Activated CD8-positive, alpha-beta memory T cell treated with anti-CD3 and anti-CD28 coated beads for 48 hours (primary cell): ENCODE measurements at places on chromosomes 11 and 22.

DNA sequence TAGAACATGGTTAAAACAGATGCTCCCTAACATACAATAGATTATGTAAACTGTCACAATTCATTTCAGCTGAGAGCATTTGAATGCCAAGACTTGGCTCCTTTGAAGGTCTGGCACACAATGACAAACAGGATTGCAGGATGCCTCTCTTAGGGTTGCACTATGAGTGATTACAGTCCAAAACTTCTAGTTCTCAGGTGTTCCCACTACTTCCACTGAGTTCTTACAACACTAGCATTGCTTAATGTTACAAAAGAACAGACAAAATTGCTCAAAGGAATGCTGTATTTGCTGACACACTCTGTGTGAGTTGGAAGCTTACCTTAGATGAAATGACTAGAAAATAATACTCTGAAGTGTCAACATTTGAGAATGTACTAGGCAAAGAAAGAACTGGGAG is 2413.8 kb upstream of the RAG2 start:
- no peak for DNase-seq

GRCh38 chr22:44542561-44543222 is 44.7 kb upstream of the RTL6 start:
- DNase-seq, result no peak

GRCh38 chr11:83713708-83714107 is 427.5 kb upstream of the CCDC90B start:
- no peak for DNase-seq

- DNase-seq, result no peak
These were observed 178.5 kb upstream of the GUCY1A2 start for GRCh38 chr11:107196732-107197131.

GRCh38 chr22:46655861-46656608 is 35.8 kb downstream of the GRAMD4 start:
- no peak for DNase-seq

- no peak for DNase-seq
These were observed 731 bp downstream of the GSTP1 start for GRCh38 chr11:67584205-67584880.

GRCh38 chr11:116107229-116107628 is 603.0 kb upstream of the CADM1 start:
- no peak for DNase-seq

DNA sequence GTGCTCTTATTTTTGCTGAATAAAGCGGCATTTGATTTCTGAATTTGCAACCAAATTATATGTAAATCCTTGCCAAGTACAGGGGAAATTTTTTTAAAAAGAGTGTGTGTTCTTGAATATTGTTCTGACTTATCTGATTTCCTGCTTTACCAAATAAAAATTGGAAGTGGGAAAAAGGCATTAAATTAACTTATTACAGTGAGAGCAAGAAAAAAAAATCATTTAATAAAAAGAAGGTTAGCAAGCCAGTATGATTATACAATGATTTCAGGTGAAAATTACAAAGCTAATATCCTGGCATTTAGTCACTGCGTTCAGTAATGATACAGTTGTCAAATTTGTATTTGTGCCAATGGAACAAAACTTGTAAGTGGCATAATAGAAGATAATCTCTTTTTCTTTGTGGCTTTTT is 82.1 kb upstream of the PPARA start:
- no peak for DNase-seq

DNA sequence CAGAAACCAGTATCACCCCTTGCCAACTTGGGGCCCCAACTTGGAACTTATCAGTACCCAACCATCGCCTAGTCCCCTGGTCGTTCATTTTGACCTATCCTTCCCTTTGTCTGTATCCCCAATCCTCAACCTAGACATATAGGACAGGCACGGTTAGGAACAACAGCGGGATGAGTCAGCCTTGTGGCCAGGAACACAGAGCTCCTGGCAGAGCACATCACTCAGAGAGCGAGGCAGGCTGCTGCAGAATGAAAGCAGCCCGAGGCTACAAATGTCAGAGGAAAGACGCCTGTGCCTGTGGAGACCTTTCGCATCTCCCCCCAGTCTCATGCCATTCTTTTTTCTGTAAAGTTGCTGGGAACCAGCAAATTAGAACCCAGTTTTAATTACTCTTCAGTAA is 14.6 kb downstream of the DKK3 start:
- DNase-seq, result no peak

GRCh38 chr11:2898366-2899079 is 12.9 kb upstream of the CDKN1C start:
- DNase-seq, result no peak
